Dermis lymphatic vessel endothelial cell (primary cell): ENCODE measurements at places on chromosomes 13 and 19. TPM values are rescaled to one million over a fixed set of nuclear protein-coding genes. Genes with fewer than 3 reads are reported as not detected.

PEG3 gene
- total RNA-seq = 0.17 and 0.22 TPM in 2 replicates

KLK12 gene
- total RNA-seq = not detected in 2 replicates

ATP8B3 gene
- total RNA-seq = 0.43 and 0.52 TPM in 2 replicates

DACH1 gene
- total RNA-seq = under 0.01 TPM in 2 replicates

THSD1 gene
- total RNA-seq = 49.3 and 62.4 TPM in 2 replicates

APOC4 gene
- total RNA-seq = not detected in 2 replicates

ZNF135 gene
- total RNA-seq = 0.33 and 0.34 TPM in 2 replicates

NCCRP1 gene
- total RNA-seq = not detected in 2 replicates

LILRB3 gene
- not detected in 2 replicates for total RNA-seq

MBD3 gene
- 79.7 and 84.2 TPM in 2 replicates for total RNA-seq

DLL3 gene
- total RNA-seq = 0.09 and 0.11 TPM in 2 replicates

MIR17HG gene
- total RNA-seq = 9.2 and 12.7 TPM in 2 replicates

APOC1 gene
- total RNA-seq = 1.5 and 3.0 TPM in 2 replicates

LRFN3 gene
- total RNA-seq = 1.2 and 1.7 TPM in 2 replicates

KLHL1 gene
- not detected in 2 replicates for total RNA-seq

ZIC2 gene
- total RNA-seq = 0.17 and 0.22 TPM in 2 replicates

SYDE1 gene
- 10.9 and 15.5 TPM in 2 replicates for total RNA-seq
